Cardiac atrium fibroblast (primary cell): ENCODE measurements at places on chromosomes 2 and 18. TPM values are rescaled to one million over a fixed set of nuclear protein-coding genes. Genes with fewer than 3 reads are reported as not detected.

SOCS6 gene
- total RNA-seq = 13.2 and 18.1 TPM in 2 replicates

TBR1 gene
- not detected in 2 replicates for total RNA-seq

FOXI3 gene
- total RNA-seq = not detected in 2 replicates

MITD1 gene
- 13.8 and 15.5 TPM in 2 replicates for total RNA-seq

CMPK2 gene
- total RNA-seq = 0.18 and 3.6 TPM in 2 replicates

CDKL4 gene
- 1.1 and 1.3 TPM in 2 replicates for total RNA-seq

STAM2 gene
- total RNA-seq = 22.0 and 27.4 TPM in 2 replicates

SERPINB3 gene
- not detected in 2 replicates for total RNA-seq

PROM2 gene
- total RNA-seq = under 0.01 TPM in 1 of 2 replicates, not detected in the other

ELOA2 gene
- not detected in 2 replicates for total RNA-seq

FAP gene
- 5.1 and 12.8 TPM in 2 replicates for total RNA-seq

NYAP2 gene
- total RNA-seq = not detected in 2 replicates

ADCYAP1 gene
- not detected in 2 replicates for total RNA-seq

STAT1 gene
- total RNA-seq = 152 and 270 TPM in 2 replicates

RNF149 gene
- total RNA-seq = 30.3 and 37.4 TPM in 2 replicates

SYT4 gene
- not detected in 2 replicates for total RNA-seq

LOXL3 gene
- 76.8 and 97.7 TPM in 2 replicates for total RNA-seq

ZNF521 gene
- 1.8 and 2.9 TPM in 2 replicates for total RNA-seq

PLGLB1 gene
- 1.1 TPM in 1 of 2 replicates, not detected in the other for total RNA-seq

KIF1A gene
- not detected in 2 replicates for total RNA-seq
